Activated gamma-delta T cell treated with anti-CD3 and anti-CD28 coated beads, Interleukin-2, amount 50 U/mL, for 16 hours (primary cell): ENCODE measurements at places on chromosomes 6 and 20.

- DNase-seq, result no peak
These were observed 276.3 kb downstream of the PAX1 start for GRCh38 chr20:21981597-21982344.

DNA sequence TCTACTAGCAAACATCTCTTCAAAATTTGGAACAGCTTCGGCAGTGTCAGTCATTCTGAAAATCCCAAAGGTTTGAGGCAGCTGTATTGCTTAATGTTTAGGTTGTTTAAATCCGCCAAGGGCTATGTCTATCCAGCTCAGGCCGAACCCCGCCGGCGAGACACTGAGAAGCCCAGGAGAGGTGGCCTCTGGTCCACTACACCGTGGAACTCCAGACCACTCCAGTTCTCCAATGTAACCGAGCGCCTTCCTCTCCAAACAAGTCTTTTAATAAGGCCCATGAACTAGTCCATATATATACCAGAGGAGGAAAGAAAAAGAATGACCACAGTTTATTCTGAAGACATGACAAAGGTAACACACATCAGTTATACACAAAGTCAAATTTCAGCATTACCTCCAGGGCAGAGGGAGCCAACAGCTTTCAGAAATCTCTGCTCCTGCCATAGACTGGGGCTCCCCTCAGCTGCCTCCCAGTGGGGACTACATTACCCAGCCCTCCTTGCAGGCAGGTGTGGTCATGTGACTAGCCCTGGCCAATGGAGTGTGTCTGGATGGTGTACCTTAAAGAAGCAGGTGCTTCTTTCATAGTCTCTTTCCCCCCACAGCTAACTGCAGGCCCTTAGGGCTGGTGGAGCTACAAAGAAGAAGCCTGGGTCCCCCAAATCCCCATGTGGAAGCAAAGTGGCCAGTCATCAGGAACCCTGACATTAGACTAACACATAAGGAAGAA, at the start of gene RAMACL:
TSS of gene RAMACL (minus strand) at position 255 of the 733 bp plus-strand sequence. CDS start at position 54, 201 bp downstream.
- DNase-seq, result peak; percentile 5

DNA sequence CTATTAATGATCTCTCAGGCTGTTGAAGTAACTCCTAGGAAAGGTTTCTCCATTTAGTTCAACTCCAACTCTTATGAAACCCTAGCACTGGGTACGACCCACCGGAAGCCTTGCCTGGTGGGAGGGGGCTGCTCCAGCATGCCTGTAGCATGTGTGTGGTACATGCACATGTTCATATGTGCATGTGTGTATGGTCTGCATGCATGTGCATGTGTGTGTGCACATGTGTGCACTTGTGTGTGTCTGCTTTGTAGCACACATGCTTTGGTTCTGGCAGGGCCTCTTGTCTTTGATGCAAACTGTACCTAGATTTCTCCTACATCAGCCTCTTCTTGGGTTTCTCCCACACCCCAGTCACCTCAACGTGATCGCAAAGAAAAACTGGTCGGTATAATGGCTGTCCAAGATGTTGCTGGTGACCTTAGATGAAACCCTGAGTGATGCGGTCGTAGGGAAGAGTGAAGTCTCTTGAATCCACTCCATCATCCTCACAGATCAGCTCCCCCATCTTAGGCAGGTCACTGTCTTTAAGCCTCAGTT, 193.5 kb downstream of the MYLK4 start:
- no peak for DNase-seq

GRCh38 chr6:23870496-23870895, 255.5 kb upstream of the NRSN1 start:
- no peak for DNase-seq

- no peak for DNase-seq
These were observed 185.2 kb upstream of the TAB2 start for GRCh38 chr6:149132336-149132735.

GRCh38 chr6:138970856-138971425, 17.1 kb downstream of the REPS1 start:
- no peak for DNase-seq

DNA sequence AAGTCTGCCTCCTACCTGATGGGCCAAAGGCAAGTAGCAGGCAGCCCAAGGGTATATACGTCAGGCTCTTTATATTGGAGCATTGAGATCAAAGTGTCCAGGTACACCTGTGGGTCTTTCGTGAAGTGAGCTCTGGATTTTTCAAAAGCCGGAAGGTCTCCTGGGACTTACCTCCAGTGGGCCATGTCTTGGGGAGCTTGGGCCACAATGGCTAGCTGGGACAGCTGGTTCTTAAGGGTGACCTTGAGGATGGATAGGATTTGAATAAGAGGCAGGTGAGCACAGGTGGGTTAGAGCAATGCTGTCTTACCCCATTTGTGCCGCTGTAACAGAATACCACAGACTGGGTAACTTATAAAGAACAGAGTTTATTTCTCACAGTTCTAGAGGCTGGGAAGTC, 153.4 kb downstream of the CDC5L start:
- DNase-seq, result no peak

DNA sequence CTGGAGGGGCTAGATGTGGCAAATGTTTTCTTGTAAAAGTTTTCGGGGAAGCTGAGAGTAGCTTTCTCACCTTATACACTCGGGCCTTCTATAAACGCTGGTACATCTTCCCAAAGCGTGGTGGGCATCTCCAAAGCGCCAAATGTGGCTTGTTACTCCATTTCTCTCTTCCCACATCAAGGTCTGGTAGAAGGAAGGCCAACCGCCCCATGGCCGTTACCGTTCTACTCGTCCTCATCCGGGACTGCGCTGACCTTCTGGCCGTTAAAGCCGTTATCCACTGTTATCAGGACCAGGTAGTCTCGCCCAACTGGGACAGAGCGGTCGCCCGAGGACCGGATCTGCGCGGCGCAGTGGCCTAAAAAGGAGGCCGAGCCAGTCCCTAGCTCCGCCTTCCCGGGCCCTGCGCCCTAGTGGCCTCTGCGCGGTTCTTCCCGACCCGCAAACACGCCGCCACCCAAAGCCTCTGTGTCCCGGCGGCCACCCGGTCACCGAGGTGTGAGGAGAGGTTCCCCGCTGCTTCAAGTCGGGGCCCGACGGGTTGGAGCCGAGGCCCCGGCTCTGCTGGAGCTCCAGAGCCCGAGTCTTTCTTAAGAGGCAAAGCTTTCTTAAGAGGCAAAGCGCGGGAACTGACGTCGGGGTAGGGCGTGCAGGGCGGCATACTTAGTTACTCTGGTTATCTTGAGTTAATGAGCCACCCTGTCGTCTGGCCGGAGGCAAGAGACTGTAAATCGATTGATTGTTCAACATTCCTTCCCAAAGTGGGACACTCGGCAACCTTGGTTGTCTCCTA, 90.5 kb downstream of the GPX5 start:
- DNase-seq, result no peak

DNA sequence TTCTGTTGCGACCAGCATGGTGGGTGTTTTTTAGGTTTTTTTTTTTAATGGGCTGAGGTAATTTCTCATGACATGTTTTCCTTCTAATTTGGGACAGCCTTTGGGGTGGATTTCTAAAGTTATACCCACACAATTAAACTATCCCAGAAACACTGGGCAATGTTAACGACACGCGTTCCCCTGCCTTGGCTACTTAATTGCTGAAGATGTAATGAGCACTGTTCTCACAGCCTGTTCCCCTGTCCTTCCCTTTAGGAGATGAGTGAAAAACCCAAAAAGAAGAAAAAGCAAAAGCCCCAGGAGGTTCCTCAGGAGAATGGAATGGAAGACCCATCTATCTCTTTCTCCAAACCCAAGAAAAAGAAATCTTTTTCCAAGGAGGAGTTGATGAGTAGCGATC, 5.2 kb downstream of the NOP56 start:
- no peak for DNase-seq

DNA sequence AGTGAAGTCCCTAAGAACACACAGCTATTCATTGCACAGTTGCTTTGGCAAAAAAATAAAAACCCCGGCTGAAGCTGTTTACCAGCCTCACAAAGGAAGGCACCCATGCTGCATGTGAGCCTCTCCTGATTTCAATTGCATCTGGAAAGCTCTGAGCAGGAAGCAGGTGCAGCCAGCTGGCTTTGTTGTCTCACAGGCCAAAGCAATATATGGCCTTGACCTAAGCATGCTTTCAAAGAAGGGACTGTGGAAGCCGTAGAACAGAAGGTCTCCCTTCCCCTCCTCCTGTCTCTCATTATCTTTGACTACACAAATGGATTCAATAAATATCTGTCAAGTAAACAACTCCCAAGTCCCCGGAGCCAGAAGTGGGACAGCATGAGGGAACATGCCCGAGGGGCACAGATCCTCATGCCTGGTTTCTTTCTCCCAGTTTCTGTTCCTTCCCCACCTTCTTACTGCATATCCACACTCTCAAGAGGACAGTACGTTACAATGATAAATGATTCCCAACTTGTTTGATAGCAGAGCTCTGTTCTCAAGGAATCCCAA, 57.2 kb upstream of the PCSK2 start:
- DNase-seq, result no peak

GRCh38 chr6:151731313-151731712, 76.2 kb upstream of the ESR1 start:
- DNase-seq, result no peak

GRCh38 chr6:147459780-147460179, 48.7 kb upstream of the SAMD5 start:
- DNase-seq, result no peak

- no peak for DNase-seq
These were observed 530.7 kb upstream of the MAP3K7 start for GRCh38 chr6:91117550-91117949.

DNA sequence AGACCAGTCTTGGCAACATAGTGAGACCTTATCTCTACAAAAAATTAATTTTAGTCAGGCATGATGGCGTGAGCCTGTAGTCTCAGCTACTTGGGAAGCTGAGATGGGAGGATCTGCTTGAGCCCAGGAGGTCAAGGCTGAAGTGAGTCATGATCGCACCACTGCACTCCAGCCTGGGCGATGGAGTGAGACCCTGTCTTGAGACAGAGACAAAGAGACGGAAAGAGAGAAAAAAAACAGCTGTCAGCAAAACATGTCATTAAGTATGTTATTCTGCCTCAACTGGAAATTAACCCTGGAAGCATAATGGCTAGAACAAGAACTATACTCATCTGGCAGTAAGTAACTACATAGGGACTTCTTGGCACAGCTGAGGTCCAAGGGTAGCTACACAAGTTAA, 7.2 kb downstream of the MMS22L start:
- no peak for DNase-seq

- no peak for DNase-seq
These were observed 82.8 kb downstream of the PTPN1 start for GRCh38 chr20:50593005-50593335.

DNA sequence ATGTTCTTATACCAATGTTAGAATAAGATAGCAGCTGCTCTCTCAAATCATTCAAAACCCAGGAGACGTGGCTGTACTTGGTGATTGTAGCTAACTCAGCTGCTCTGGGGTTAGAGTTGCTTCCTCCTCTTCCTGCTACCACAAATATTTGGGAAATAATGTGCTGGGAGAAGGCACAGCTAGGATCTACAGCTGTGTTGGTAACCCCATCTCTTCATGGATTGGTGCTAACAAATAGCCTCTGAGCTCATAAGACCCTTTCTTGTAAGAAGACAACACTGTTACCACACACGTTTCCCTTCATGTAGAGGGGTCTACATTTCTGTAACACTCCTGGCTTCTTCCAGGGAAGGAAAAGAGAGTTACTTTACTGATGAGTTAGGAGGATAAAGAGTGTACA, 911.0 kb upstream of the CITED2 start:
- DNase-seq, result no peak

DNA sequence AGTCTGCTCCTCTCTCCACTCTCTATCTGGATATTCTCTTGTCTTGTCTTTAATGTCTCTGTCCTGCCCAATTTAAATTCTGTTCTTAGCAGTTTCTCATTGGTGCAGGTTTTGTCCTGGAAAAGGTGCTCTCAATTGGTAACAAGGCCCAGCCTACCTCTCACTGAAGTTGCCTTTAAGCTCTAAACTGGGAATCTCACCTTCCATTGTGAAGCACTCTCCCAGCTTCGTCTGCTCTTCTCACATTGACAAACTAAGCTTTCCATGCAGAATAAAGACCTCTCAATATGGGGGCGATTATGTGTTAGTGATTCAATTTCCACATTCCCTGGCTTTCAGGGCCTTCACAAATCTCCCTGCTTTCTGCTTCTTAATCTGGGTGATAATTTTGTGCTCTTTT, 1712.2 kb downstream of the GRIK2 start:
- no peak for DNase-seq

DNA sequence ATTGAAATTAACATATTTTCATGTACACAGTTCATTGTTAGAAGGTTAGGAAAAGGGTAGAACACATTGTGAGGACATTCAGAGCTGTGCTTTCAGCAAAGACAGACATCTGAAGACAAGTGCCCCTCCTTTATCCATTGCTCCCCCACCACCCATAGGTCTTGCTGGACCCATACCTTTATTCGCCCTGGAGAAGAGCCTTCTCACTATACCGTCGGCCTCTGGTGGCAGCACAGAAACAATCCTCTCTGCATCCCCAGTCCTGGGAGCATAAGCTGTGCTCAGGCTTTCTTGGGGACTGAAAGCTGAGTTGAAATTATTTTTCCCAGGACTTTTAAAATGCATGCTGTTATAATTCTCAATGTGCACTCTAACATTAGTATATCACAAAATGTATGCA, 372.3 kb downstream of the EPHA7 start:
- no peak for DNase-seq

- no peak for DNase-seq
These were observed 5.1 kb downstream of the IGF2R start for GRCh38 chr6:159973951-159974350.

- DNase-seq, result no peak
These were observed 19.5 kb upstream of the IER3 start for GRCh38 chr6:30763618-30764489.

GRCh38 chr6:29489286-29489685, 1.5 kb upstream of the MAS1L start:
- DNase-seq, result no peak

DNA sequence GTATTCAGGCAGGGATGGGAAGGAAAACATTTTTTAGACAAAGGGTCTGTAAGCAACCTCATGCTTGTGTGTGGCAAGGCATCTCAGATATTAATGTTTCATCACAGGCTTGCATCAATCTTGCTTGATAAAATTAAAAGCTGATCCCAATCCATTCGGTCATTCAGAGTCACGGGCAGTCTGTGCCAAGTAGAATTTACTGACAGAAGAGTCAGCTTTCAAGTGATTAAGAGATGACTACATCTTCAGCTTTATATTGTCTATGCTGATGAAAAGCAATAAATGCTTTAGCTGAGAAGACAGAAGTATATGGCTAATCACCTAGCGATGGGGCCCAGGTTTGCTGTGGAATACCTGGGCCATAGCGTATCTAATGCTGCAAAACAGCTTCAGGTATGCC, 3.5 kb downstream of the PLEKHG1 start:
- DNase-seq, result no peak

GRCh38 chr6:117494283-117494682, 11.8 kb downstream of the DCBLD1 start:
- no peak for DNase-seq

GRCh38 chr6:84508981-84509380, 255.4 kb downstream of the TBX18 start:
- no peak for DNase-seq

- no peak for DNase-seq
These were observed 105.1 kb downstream of the MMS22L start for GRCh38 chr6:97177905-97178304.

DNA sequence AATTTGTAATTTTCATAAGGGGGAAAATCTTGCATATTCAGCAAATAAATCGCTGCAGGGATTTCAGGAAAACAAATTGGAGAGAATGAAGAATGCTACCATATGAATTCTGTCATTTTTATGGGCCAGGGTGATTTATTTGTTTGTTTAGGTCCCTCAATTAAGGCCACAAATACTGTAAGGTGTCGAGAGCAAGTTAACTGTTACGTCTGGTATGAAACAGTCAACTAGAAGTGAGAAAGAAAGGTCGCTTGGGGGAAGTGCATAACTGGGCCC, 166.9 kb upstream of the TSHZ2 start:
- no peak for DNase-seq

- DNase-seq, result peak; percentile 48
These were observed 19.3 kb upstream of the ZNF831 start for GRCh38 chr20:59144179-59144830.
